ENCODE measurements at places on chromosomes 5 and 9.
A peak's percentile ranks its signal among the peaks of the same experiment; 100 is the strongest.

GRCh38 chr9:116605904-116606341 is 81.2 kb upstream of the TRIM32 start:
- no peak for DNase-seq

DNA sequence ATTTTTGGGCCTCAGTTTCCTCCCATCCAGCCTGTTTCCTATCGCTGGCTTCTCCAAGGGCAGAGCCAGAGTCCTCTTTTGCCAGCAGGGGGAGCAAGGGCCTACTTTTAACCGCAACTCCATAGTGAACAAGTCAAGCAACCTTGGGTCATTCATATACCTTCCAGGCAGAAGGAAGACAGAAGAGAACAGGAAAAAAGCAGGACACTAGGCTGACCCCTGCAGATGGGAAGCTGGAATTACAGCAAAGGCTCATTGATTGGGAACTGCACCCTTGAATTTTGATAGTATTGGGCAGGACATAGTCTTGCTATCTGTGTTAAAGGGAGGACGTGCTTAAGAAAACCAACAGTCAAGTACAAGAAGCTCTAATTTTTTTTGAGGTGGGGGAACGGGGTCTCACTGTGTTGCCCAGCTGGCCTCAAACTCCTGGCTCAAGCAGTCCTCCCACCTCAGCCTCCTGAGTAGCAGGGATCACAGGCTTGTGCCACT is 30.1 kb downstream of the QRFP start:
- peak; percentile 37 for DNase-seq

GRCh38 chr9:70250221-70250620 is 8.6 kb upstream of the SMC5 start:
- no peak for DNase-seq

DNA sequence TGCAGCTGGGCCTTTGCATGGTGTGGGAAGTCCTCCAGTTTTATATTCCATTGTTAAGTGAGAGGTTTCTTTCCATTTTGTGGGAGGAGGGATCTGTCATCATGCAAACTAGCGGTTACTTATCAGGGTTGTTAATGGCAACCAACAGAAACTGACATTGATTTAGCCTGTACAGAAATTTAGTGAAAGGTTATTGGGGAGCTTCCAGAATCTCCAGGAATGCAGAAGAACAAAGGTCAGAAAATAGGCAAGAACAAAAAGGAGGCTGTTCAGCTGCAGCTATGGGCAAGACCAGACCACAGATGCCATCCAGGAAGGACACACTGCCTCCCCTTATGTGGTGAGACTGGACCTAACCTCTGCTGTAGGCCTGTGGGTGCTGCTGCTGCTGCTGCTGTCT is 395.8 kb downstream of the KDM4C start:
- DNase-seq: no peak

- DNase-seq: no peak
These were observed 24.5 kb downstream of the LECT2 start for GRCh38 chr5:135930029-135930948.

DNA sequence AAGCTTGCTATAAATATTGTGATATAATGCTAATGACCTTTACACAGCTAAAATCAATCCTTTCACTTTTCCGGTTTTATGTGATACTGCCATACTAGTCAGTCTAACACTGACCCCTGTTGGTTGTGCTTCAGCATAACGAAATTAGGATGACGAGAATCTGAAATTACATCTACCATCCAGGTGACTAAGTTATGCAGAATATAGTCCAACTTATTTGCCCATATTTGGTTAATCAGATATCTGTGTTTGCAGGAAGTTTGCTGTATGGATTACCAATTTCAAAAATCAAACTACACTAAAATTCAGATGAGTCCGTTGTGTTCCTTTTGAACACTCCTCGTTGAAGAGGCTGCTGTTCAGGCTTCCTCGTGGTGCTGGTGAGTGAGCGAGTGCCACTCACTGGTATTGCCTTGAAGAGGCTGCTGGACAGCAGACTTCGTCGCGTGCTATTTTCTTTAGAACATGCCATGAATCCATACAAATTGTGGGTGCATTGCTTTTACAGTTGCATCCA is 32.5 kb downstream of the TENT4A start:
- DNase-seq: peak; percentile 69

Data from CD4-positive, alpha-beta T cell treated with Interferon alpha-2 for 1 hour (primary cell).